K562 (cell line): ENCODE measurements at places on chromosomes 1 and 21.

DNA sequence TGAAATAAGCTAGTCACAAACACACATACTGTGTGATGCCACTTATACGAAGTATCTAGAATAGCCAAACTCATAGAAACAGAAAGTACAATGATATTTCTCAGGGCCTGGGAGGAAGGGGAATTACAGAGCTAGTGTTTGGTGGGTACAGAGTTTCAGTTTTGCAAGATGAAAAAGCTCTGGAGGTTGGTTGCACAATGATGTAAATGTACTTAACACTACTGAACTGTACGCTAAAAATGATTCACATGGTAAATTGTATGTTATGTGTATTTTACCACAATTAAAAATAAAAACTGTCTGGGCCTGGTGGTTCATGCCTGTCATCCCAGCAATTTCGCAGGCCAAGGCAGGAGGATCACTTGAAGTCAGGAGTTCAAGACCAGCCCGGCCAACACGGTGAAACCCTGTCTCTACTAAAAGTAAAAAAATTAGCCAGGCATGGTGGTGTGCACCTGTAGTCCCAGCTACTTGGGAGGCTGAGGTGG, 15.3 kb upstream of the FHAD1 start:
- H3K27me3 ChIP-seq, result peaks cover 21% of the 10 kb centered on the region
- H3K4me1 ChIP-seq, result no peaks in the 10 kb centered on the region

GRCh38 chr1:68812333-68812732, 315.5 kb upstream of the DEPDC1 start:
- H3K4me3 ChIP-seq, result no peak overlapping the region
- H3K27me3 ChIP-seq, result no peaks in the 10 kb centered on the region
- H3K36me3 ChIP-seq, result no peaks in the 10 kb centered on the region

- H3K27me3 ChIP-seq, result no peaks in the 10 kb centered on the region
- H3K27ac ChIP-seq, result no peak overlapping the region
- no peaks in the 10 kb centered on the region for H3K4me1 ChIP-seq
- peak; percentile 38 for DNase-seq
- H3K4me3 ChIP-seq, result no peak overlapping the region
- no peaks in the 10 kb centered on the region for H3K36me3 ChIP-seq
These were observed 269.8 kb downstream of the S1PR1 start for GRCh38 chr1:101506541-101507164.

GRCh38 chr1:202844935-202845334, 34.2 kb downstream of the PCAT6 start:
- no peaks in the 10 kb centered on the region; the same call in 2 of the 3 replicates for H3K4me1 ChIP-seq
- DNase-seq, result no peak
- H3K27me3 ChIP-seq, result no peaks in the 10 kb centered on the region
- H3K27ac ChIP-seq, result no peak overlapping the region
- H3K36me3 ChIP-seq, result no peaks in the 10 kb centered on the region

DNA sequence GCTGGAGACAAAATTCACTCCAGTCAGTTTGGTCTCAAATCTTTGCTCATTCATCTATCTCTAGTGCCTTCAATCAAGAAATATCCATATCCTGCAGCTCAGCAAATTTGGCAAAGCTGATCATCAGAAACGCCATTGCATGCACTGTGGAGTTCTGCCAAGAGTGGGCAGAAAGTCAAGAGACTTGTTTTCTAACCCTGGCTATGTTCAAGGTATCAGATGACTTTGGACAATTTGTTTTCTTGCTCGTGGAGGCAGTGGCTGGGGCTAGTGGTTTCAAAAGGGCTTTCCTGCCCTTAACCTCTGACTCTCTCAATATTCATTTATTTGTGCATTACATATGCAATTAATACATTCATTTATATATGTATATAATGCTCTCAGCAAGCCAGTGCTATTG, 12.8 kb upstream of the LRRC52 start:
- H3K36me3 ChIP-seq, result no peaks in the 10 kb centered on the region
- no peak overlapping the region for H3K27ac ChIP-seq
- H3K4me1 ChIP-seq, result no peaks in the 10 kb centered on the region
- H3K27me3 ChIP-seq, result peaks cover 5% of the 10 kb centered on the region; the same call in 1 of the 2 replicates
- H3K4me3 ChIP-seq, result no peak overlapping the region

DNA sequence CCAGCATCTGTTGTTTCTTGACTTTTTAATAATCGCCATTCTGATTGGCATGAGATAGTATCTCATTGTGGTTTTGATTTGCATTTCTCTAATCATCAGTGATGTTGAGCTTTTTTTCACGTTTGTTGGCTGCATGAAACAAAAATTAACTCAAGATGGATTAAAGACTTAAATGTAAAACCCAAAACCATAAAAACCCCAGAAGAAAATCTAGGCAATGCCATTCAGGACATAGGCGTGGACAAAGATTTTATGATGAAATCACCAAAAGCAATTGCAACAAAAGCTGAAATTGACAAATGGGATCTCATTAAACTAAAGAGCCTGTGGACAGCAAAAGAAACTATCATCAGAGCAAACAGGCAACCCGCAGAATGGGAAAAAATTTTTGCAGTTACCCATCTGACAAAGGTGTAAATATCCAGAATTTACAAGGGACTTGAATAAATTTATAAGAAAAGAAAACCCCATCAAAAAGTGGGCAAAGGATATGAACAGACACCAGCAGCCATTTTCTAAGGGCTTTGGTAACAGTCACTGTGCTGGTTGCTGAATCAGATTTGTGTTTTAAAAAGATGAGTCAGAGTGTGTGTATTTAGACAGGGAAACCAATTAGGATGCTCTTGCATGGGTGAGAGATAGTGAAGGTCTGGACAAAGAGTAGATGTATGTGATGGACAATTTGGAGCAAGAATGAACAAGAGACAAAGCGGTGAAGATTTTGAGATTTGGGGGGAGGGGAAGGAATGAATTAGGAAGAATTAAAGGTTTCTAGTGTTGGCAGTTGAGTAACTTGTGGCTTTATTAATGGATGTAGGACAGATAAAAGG, 110.7 kb downstream of the RYR2 start:
- DNase-seq, result no peak
- H3K4me1 ChIP-seq, result no peaks in the 10 kb centered on the region
- no peaks in the 10 kb centered on the region for H3K27me3 ChIP-seq

GRCh38 chr1:225943582-225943981, 2.6 kb upstream of the LEFTY2 start:
- no peaks in the 10 kb centered on the region for H3K36me3 ChIP-seq
- DNase-seq, result peak; percentile 37
- H3K27ac ChIP-seq, result no peak overlapping the region
- H3K27me3 ChIP-seq, result no peaks in the 10 kb centered on the region

- H3K4me1 ChIP-seq, result no peaks in the 10 kb centered on the region
- H3K4me3 ChIP-seq, result no peak overlapping the region
- DNase-seq, result no peak
These were observed 268.0 kb downstream of the NUF2 start for GRCh38 chr1:163589735-163590134.

GRCh38 chr1:229192031-229192430, 78.9 kb upstream of the RAB4A start:
- peaks cover 7% of the 10 kb centered on the region; the same call in 2 of the 3 replicates for H3K27me3 ChIP-seq
- H3K27ac ChIP-seq, result no peak overlapping the region
- H3K36me3 ChIP-seq, result no peaks in the 10 kb centered on the region
- DNase-seq, result no peak
- H3K4me1 ChIP-seq, result no peaks in the 10 kb centered on the region
- no peak overlapping the region for H3K4me3 ChIP-seq

DNA sequence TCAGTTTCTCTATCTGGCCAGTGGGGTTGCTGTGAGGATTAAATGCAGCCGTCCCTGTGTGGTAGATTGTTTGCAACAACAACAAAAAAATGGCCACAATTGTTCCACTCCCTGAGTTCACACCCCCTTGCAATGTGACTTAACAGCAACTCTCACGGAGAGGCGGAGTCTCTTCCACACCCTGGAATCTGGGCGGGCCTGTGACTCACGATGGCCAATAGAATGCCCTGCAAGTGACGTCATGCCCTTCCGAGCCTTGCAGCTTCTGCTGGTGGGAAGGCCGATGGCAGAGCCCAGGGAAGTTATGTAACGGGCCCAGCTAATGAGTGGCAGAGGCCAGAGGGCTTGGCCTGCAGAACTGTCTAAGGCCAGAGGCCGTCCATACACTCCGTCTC, 87.9 kb downstream of the RIPK4 start:
- no peak overlapping the region for H3K4me3 ChIP-seq
- H3K36me3 ChIP-seq, result no peaks in the 10 kb centered on the region
- no peak overlapping the region for H3K27ac ChIP-seq
- no peaks in the 10 kb centered on the region; the same call in 1 of the 3 replicates for H3K4me1 ChIP-seq
- peak; percentile 97 for DNase-seq
- H3K27me3 ChIP-seq, result peaks cover 67% of the 10 kb centered on the region

DNA sequence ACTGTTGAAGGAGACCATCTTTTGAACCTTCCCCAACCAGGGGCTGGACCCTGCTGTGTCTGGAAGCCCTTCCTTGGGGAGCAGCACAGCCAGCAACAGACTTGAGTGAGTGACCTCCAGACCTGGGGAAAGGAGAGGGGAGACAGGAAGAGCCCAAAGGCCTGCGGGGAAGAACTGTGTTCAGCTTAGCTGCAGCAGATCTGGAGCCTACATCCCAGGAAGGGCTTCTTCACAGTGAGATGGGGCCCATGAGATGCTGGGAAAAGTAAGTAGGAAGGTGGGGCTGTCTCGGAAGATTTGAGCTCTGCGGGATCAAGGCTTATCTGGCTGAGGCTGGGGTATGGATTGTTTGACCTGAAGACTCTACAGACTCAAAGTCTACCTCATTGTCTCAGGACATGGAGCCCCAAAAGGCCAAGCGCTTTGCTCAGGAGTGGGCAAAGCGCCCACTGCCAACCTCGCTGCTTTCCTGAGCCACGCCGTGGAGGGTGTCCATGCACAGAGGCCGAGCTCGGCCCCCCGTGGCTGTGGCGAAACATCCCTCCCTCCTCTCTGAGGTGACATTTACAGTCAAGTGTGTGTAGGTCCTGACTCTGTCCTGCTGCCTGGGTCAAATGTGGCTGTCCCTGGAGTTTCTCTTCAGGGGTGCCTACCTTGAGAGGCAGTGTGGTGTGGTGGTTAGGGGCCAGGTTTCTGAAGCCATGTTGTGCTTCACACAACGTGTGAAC, 24.5 kb downstream of the SPOCD1 start:
- H3K27me3 ChIP-seq, result peaks cover 47% of the 10 kb centered on the region
- no peak overlapping the region for H3K4me3 ChIP-seq

DNA sequence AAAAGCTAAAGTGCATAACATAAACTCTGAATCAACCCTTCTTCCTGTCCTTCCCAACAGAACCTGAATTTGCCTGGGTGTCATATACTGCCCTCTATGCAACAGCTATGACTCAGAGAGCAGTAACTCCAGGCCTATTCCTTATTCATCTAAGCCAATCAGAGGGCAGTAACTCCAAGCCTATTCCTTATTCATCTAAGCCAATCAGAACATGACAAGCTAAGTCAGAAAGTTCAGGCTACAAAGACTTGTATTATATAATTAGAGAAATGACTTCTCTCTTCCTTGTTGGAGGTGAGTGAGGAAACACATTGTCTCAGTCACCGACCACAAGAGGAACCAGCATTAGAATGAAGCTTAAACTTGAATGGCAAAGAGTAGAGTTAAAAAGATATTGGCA, 26.2 kb upstream of the TADA1 start:
- no peak for DNase-seq
- no peaks in the 10 kb centered on the region for H3K36me3 ChIP-seq
- H3K4me3 ChIP-seq, result no peak overlapping the region
- H3K27me3 ChIP-seq, result no peaks in the 10 kb centered on the region
- no peaks in the 10 kb centered on the region for H3K4me1 ChIP-seq

DNA sequence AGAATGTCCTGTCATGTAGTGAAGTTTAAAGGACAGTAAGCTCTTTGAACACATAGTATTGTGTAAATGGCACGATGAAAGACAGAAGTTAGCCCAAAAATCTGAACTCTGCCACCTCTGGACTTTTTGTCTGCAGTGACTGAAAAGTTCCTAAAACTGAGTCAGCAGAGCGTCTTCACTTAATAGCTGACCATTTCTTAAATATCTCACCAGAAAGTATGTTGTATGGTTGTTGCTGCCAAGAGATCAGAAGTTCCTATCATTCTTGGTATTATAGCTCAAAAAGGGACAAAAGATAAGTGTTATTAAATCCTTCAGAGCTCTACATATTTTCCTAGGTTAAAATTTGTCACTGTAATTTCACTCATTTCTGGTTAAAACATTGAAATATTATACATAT, 1003.0 kb downstream of the TTLL7 start:
- H3K27ac ChIP-seq, result no peak overlapping the region
- no peaks in the 10 kb centered on the region for H3K27me3 ChIP-seq
- H3K4me1 ChIP-seq, result no peaks in the 10 kb centered on the region
- no peaks in the 10 kb centered on the region for H3K36me3 ChIP-seq
- H3K4me3 ChIP-seq, result no peak overlapping the region
- DNase-seq, result no peak

GRCh38 chr21:28794371-28794851, 198.3 kb downstream of the LTN1 start:
- H3K27me3 ChIP-seq, result no peaks in the 10 kb centered on the region; the same call in 2 of the 3 replicates
- no peaks in the 10 kb centered on the region for H3K36me3 ChIP-seq
- H3K27ac ChIP-seq, result no peak overlapping the region
- DNase-seq, result no peak
- H3K4me1 ChIP-seq, result no peaks in the 10 kb centered on the region
- no peak overlapping the region for H3K4me3 ChIP-seq

GRCh38 chr1:20787029-20787839, at the start of gene HP1BP3:
Gene HP1BP3 (minus strand): TSS chr1:20787307. CDS start chr1:20780440, 6,867 bp downstream.
- peak; percentile 94 for DNase-seq
- peak within 1 kb of the TSS; percentile 99 for H3K4me3 ChIP-seq
- H3K4me1 ChIP-seq, result peaks cover 18% of the 10 kb centered on the region
- peaks cover 30% of the 10 kb centered on the region; the same call in 2 of the 3 replicates for H3K36me3 ChIP-seq
- H3K27me3 ChIP-seq, result no peaks in the 10 kb centered on the region
- peak within 1 kb of the TSS; percentile 99 for H3K27ac ChIP-seq

DNA sequence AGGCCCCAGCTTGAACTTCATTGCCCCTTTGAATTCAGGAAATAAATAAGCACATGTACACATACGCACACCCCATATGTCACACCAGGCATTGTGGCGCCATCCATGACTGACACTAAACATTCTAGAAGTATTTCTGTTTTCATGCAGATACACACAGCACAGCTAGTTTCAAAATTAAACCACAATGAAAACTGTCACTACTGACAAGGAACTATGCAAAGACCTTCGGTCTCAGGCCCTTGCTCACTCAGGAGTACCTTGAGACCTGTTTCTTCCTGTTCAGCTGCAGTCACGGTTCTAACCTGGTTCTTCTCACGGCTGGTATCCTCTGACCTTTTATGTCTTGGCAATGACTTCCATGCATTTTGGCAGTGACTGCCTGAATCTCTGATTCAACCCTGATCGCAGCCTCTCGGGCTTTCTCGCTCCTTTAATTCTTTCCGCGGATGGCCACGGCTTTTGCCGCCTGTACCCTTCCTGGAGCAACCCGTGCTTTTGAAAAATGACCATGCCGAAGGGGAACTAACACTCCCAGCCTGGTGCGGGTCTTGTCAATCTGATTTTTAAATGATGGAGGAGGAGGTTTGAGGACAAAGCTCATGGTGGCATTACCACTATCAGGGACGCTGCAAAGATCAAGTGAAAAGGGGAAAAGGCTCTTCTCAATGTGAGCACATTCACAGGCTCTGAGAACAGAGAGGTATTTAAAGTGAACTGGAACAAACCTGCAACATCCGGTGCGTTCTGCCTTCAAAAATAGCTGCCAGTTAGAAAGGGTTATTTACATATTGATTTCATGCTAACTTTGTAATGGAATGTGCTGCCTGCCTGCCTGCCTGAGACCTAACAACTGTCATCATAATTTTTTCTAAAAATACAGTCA, 384.6 kb downstream of the RRAGC start:
- no peak for DNase-seq
- H3K4me3 ChIP-seq, result no peak overlapping the region
- no peak overlapping the region for H3K27ac ChIP-seq
